Activated gamma-delta T cell treated with anti-CD3 and anti-CD28 coated beads, Interleukin-2, amount 50 U/mL, for 16 hours (primary cell): ENCODE measurements at places on chromosomes 5 and 9.

GRCh38 chr5:76946090-76946489 lies 6.8 kb upstream of the CRHBP start:
- no peak for DNase-seq

GRCh38 chr5:89228355-89228754 lies 345.4 kb upstream of the MEF2C start:
- DNase-seq: no peak

DNA sequence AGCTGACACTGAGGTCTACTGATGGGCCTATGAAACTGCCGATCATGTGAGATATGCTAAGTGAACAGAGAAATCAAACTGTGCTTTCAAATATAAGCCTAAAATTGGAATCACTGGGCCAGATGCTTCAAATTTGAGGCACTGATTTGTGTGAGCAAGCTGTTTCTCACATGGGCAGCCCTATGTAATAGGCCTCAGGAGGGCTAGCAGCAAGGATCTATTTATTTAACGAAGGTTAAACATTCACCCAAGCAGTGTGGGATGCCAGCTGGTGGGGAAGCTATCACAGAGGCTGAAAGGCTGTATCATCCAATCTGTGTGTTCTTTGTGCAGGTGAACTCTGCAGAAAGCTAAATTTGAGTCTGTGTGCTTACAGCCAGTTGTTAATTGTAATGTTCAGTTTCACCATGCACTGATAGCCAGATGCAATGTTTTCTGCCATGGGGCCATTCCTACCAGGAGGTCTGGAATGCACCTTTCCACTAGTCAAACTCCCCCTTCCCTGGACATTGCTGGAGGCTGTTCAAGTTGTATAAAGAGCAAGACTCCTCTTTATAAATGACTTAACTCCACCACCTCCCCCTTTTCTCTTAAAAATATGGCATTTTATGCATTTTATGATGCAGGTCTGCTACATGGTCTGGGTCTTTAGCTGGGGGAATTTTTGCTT lies 228.9 kb downstream of the SH3GL2 start:
- DNase-seq: no peak

- no peak for DNase-seq
Measured at GRCh38 chr5:166906991-166907713, 1384.3 kb upstream of the WWC1 start.

- no peak for DNase-seq
Measured at GRCh38 chr5:141850244-141850768, 27.9 kb downstream of the PCDH1 start.

GRCh38 chr9:33249087-33249658 lies 9.2 kb downstream of the SPINK4 start:
- DNase-seq: no peak

DNA sequence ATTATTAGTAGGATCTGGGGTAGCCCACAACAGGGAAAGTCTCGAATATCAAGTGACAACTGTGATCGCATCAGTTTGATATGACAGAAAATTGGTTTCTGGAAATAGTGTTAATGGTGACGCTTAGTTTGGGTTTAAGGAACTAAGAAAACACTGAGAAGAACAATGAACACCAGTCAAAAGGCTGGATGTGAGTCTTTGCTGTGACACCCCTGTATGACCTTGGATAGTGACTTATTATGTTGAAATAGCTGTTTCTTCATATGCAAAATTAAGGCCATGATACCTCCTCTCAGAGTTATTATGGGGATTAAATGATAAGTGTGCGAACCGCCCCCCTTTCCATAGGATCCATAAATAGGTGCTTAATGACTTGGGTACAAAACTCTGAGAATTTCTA lies 926 bp downstream of the DNAJC25 start:
- DNase-seq: no peak

- DNase-seq: peak; percentile 27
Measured at GRCh38 chr9:135939351-135940265, 21.6 kb downstream of the UBAC1 start.

- DNase-seq: no peak
Measured at GRCh38 chr5:67361932-67362729, 165.5 kb upstream of the CD180 start.

DNA sequence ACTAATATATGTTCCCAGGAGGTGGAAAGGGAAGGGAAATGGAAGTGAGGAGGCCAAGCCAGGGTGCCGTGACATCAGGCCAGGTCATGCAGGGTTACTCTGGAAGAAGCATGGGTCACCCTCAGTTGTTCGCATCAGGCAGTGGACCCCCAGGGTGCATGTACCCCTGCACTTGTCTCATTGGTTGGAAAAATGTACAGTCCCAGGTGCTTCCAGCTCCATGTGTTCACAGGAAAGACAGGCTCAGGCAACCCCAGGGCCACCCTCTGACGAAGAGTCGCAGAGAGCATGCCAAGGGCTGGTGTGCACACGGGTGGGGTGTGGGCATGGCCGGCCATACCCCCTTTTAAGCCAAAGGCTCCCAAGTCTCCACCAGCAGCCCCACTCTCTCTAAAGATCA lies 208.9 kb downstream of the AOPEP start:
- DNase-seq: no peak

- DNase-seq: no peak
Measured at GRCh38 chr5:57450991-57451876, 31.4 kb downstream of the ACTBL2 start.

DNA sequence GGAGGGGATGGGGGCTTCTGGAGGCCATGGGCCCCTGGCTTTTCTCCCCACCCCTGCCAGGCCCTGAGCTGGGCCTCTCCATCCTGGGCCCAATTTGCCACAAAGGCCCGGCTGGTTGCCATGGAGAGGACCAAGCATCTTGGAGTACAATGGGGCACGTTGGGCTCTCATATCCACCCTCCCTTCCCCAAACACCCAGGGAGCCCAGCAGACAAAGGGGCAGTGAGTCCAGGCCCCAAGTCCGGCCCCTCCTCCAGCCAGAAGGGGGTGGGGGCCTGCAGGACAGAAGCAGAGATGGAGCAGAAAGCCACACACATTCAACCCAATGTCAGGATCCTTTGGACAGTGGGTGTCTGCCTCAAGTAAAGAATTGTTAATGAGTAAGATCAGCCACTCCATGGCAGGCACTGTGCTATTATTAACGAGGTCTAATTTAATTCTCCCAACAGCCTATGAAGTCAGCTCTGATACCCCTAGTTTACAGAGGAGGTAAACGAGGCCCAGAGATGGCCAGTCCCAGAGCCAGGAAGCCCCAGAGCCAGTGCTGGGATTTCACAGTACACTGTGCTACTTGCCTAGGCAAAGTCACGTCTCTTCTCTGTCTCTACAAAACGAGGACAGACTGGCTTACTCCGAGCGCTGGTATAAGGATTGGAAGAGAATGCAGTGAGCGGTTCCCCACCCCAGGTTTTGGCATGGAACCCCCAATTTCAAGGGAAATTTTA lies 2.3 kb downstream of the CRB2 start:
- DNase-seq: no peak

DNA sequence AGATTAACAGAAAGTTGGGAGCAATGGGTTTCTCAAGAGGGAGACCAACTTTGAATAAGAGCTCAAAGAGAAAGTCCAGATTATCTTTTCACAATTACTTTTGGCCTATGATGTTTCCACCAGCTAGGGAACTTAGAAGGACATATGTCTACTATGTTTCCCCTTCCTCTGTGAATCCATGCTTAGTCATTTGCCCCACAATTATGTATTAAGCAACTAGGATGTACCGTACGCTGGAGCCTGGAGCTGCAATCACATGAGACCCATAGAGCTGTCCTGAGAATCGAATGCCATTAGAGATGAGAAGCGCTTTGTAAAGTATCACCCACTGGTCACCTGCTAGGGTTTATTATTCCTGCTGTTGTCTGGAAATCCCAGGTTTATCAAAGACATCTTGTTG lies 78.8 kb downstream of the PDE6A start:
- DNase-seq: no peak

- peak; percentile 54 for DNase-seq
Measured at GRCh38 chr5:1536322-1536845, 12.6 kb upstream of the LPCAT1 start.

DNA sequence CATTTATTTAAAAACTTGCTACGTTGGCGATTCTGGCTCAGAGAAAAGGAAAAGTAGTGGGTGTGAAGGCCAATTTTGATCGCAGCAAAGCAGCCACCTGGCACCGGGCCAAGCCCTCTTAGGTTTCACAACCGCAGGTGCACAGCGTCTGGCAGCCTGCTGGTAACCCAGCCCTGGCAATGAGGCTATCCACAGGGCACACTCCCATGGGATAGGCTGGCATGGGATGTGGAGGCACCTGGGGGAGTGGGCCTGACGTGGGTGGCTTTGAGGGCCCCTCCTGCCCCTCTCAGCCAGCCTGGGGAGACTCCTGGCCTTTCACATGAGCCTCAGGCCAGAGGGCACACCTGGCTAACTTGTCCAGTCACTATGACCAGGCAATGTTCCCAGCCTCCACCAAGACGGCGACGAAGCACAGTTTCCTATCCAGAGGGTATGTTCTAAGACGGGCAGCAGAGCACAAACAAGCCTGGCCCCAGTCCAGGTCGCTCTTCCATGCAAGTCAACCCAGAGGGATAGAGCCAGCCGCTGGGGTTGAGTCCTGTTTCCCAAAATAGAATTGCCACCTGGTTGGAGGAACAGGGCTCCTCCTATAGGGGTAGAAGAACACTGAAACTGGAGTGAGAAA lies 19.0 kb downstream of the CMBL start:
- peak; percentile 14 for DNase-seq

GRCh38 chr5:175773534-175774070 lies 97.8 kb upstream of the CPLX2 start:
- DNase-seq: no peak

DNA sequence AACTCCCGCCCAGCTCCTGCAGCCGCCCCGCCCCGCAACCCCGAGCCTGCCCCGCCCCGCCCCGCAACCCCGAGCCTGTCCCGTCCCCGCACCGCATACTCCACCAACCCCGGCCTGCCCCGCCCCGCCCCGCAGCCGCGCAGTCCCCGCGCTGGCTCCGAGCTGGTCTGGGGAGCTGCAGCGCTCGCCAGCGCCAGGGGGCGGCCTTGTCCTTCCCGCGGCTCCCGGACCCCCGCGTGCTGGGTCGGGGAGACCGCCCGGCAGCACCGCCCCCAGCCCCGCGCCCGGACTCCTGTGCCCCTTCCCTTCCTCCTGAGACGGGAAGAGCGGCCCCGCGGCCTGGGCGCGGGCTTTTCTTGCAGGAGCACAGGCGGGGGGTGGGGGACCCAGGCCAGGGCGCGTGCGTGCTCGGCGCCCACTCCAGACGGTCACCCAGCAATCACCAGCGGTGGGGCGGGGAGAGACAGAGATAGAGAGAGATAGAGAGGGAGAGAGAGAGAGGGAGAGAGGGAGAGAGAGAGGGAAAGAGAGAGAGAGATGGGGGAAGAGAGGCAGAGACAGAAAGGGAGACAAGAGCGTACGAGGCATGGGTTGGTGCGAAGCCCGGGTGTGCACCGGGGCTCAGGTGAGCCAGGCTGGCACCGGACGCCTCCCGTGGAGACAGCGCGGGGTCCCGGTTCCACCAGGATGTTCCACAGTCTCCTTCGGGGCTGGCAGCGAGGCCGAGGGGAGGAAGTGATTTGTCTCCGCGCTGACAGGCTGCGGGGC lies 14.7 kb upstream of the TMEM250 start:
- no peak for DNase-seq

DNA sequence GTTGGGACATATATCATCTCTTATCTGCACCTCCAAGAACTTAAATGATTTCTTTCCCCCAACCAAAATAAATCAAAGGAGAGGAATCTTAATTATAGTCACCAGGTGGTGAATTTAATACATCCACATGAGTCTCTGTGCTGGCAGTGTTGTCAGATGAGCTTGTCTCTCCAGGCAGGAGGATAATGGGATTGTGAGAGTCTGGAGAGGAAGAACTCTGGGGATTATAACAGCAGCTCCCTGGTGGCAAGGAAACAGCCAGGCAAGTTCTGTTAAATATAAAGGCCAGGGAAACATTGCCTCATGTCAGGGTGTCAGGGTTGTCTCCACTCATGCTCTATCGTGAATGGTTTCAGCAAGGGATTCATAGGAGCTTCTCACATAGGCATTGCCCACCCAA lies 80.8 kb downstream of the TLR4 start:
- DNase-seq: no peak
